PC-3 (cell line): ENCODE measurements at places on chromosomes 13 and 19.

DNA sequence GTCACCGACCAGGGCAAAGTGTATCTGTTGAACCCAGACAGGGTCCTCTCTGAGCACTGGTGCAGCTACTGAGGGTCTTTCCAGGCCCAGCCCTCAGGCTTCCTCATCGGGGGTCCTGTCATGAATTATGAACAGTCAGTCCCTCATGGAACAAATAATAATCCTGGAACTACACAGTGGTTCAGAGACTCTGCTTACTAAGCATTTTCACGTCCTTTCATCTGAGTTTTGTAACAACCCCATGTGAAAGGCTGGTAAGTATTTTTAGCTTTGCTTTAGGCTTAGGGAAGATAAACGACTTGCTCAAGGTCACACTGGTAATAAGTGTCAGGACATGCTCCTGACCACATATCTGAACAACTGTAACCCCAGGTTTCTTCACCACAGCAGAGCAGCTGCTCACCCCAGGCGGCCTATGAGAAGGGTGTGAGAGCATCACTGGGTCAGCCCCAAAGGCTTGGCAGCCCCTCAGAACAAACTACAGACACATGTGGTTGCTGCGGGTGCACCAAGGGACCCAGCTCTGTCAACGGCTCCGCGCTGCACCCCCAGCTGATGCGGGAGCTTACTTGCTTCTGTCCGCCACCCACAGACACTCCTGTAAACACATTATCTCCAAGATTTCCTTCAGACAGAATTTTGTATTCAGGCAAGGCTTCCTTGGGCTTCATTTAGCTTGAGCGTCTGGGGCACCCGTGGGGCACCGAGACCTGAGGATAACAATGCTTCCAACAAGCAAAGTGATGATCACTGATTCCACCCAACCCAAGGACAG, 19.4 kb upstream of the GSX1 start:
- no peak for DNase-seq

DNA sequence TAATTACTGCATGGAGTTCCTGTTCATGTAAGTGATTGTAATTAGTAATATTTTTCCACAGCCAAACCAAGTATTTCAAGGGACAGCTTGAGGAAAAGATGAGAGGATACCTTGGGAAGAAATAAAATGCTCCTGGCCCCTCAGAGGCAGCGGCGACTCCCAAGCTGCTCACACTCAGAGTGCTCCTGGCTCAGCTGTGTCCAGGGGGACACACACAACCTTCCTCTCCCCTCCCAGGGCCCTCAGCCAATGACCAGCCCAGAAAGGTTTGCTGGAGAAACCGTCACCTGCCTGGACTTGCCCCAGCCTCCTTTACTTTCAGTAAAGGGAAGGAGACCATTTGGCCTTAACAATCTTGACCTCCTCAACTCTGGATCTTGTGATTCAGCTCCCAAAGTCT, 51.1 kb downstream of the CRYL1 start:
- DNase-seq: no peak

DNA sequence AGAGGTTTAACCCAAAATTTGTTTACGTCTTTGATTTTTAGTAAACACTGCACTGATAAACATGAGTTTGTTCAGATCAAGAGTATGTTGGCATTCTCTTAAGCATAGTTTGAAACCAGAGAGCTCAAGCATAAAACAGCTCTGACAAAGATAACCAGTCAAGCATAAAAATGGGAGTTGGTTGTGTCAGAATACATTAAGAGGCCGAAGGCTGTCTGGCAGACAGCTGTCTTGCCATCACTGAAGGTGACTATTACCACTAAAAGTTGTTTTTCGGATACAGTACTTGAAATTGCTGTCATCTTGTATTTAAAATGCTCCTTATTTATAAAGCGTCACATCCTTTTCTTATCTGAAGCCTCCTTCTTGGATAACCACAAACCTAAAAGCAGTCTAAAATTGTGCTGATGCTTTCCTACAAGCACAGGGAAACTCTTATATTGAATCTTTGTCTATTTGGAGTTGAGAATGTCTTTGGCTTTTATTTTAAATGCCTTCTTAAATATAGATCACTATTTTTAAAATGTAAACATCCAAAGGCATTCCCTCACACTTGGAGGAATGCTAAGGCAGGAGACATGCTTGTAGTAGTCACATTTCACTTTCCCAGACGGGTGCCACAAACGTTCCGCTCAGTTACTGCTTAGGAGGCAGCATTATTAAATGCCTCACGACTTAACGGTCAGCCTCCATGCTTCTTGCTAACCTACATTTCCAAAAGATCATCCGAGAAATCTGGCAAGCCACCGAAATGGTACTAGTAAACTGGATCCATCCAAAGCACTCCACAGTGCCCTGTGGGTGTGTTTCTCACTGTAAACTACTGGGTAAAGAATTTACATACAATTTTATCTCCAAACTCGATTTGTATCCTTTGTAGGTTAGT, 1.5 kb downstream of the SMAD9 start:
- no peak for DNase-seq

GRCh38 chr13:98543378-98544103, 33.4 kb downstream of the STK24 start:
- DNase-seq: no peak

GRCh38 chr13:33842986-33843385, 25.0 kb downstream of the RFC3 start:
- no peak for DNase-seq

- DNase-seq: no peak
Observed at GRCh38 chr13:113978741-113979481, 5.0 kb upstream of the C13orf46 start.

GRCh38 chr13:23339225-23339624, 94.3 kb downstream of the SACS start:
- no peak for DNase-seq
